ENCODE measurements at places on chromosomes 4 and X.

- no peak overlapping the region for H3K4me3 ChIP-seq
- no peaks in the 10 kb centered on the region for H3K4me1 ChIP-seq
- no peak for DNase-seq
- H3K36me3 ChIP-seq, result peaks cover 16% of the 10 kb centered on the region
- H3K27ac ChIP-seq, result no peak overlapping the region
- H3K27me3 ChIP-seq, result peaks cover 18% of the 10 kb centered on the region
Measured at GRCh38 chrX:46739736-46740135, 19.2 kb downstream of the SLC9A7 start.

GRCh38 chr4:19736968-19737756 is 514.5 kb upstream of the SLIT2 start:
- no peaks in the 10 kb centered on the region for H3K4me1 ChIP-seq
- H3K36me3 ChIP-seq, result no peaks in the 10 kb centered on the region
- DNase-seq, result no peak
- H3K27me3 ChIP-seq, result no peaks in the 10 kb centered on the region
- no peak overlapping the region for H3K27ac ChIP-seq

- no peaks in the 10 kb centered on the region for H3K4me1 ChIP-seq
- no peaks in the 10 kb centered on the region for H3K27me3 ChIP-seq
- no peak for DNase-seq
- no peak overlapping the region for H3K27ac ChIP-seq
- no peak overlapping the region for H3K4me3 ChIP-seq
Measured at GRCh38 chr4:88900432-88900831, 156.6 kb downstream of the FAM13A start.

DNA sequence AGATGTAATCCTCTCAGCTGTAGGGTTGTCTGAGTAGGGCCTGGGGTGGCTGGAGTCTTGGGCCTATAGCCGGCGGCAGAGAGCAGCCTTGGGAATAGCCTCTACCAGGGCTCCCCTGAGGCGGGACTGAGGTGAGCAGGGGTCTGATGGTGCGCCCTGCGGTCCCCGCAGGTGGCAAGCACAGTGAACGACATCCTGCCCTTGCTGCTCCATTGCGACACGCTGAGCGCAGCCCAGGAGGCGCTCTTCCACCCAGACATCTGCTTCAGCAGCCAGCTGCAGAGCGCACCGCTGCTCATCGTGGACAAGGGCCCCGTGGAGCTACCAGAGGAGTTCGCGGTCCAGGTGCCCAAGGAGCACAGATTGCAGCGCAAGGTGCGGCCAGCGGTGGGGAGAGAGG is 317.0 kb downstream of the ADGRL3 start:
- no peaks in the 10 kb centered on the region for H3K36me3 ChIP-seq
- no peaks in the 10 kb centered on the region for H3K27me3 ChIP-seq
- DNase-seq, result no peak
- no peak overlapping the region for H3K4me3 ChIP-seq

GRCh38 chrX:3181846-3182245 is 140.6 kb downstream of the ARSF start:
- no peaks in the 10 kb centered on the region for H3K27me3 ChIP-seq
- H3K4me1 ChIP-seq, result no peaks in the 10 kb centered on the region

GRCh38 chrX:70171624-70172023 is 5.7 kb upstream of the DGAT2L6 start:
- H3K27me3 ChIP-seq, result peaks cover 54% of the 10 kb centered on the region
- no peak overlapping the region for H3K4me3 ChIP-seq
- no peak for DNase-seq
- H3K27ac ChIP-seq, result no peak overlapping the region
- peaks cover 23% of the 10 kb centered on the region for H3K4me1 ChIP-seq

DNA sequence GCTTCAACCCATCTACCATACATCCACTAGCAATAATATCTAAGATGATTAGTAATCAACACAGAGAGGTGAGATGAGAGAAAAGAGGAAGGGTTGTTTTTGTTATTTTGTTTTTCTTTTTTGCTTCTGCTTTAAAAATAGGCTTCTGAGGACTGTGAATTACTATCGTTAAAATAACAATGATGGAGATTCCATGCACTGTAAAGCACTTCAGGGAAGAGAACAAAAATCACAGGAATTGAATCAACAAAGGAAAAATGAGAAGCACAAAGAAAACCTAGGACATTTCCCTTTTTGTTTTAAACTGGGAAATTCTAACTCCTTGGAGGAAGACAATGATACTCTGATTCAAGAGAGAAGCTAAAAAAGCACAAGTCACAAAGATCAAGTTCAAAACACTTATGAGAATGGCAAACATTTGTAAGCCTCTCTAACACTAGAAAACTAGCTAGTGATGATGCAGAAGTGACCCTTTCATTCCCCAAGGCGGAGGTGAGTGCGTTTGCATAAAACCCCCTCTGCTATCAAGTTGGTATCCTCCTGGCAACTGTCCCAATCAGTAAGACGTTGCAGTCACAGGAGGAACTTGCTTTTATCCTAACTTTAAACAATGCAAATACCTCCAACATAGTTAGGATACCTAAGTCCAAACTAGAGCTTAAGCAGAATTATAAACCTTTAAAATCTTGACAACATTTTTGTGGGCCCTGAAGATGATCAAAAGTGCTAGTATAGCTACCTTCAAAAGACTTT is 308.5 kb downstream of the CAMK2D start:
- DNase-seq, result no peak
- peak overlapping the region; percentile 70 for H3K27ac ChIP-seq
- no peak overlapping the region for H3K4me3 ChIP-seq
- no peaks in the 10 kb centered on the region for H3K27me3 ChIP-seq
- peaks cover 18% of the 10 kb centered on the region for H3K4me1 ChIP-seq
- peaks cover 7% of the 10 kb centered on the region for H3K36me3 ChIP-seq

- H3K4me3 ChIP-seq, result no peak overlapping the region
- peaks cover 13% of the 10 kb centered on the region for H3K36me3 ChIP-seq
- DNase-seq, result no peak
- peaks cover under 1% of the 10 kb centered on the region for H3K27me3 ChIP-seq
Measured at GRCh38 chrX:85808217-85808616, 239.1 kb downstream of the CHM start.

DNA sequence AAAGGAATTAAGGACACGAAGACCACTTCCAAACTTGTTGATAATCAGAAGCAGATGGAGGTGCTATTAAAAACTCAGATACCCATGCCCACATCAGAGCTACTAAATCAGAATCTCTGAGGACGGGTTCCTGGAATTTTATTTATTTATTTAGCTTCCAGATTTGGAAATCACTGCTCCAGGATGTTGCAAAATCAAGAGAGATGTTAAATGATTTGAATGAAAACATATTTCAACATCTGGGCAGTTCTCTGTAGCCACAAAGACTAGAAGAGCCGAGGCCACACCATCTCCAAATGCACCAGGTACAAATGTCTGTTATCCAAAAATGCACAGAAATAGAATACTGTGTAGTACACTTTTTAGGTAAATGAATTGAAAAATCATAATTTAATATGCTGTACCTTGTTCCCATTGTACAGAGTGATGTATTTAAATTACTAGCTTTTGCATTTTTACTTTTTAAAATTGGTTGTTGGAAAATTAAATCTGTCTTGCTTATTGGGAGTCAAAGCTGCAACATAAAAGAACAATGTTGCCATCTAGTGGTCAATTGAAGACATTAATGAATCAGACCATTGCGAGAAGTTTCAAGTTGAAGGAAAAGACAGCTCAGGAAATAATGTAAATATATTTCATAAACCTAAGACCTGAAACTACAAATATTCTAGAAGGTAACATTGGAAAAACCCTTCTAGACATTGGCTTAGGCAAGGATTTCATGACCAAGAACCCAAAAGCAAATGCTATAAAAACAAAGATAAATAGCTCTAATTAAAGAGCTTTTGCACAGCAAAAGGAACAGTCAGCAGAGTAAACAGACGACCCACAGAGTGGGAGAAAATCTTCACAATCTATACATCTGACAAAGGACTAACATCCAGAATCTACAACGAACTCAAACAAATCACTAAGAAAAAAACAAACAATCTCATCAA is 151.3 kb upstream of the TTC29 start:
- H3K4me3 ChIP-seq, result no peak overlapping the region
- no peak for DNase-seq
- H3K27ac ChIP-seq, result peak overlapping the region; percentile 19
- H3K27me3 ChIP-seq, result peaks cover 22% of the 10 kb centered on the region

DNA sequence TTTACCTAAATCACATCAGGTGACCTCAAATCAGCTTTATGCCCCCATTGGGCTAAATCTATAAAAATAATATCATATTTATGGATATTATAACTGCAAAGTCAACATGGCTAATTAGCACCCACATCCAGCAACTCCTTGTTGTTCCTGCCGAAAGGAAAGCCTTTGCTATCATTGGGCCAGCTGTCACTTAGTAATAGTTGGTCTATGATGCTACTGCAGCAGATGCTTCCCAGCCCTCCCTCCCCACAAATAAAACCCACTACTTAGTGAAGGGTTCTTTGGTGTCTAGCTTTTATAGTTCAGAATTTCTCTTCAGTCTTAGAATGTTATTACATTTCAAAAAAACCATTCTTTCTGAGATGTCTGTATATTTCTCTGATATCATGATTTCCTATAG is 116.9 kb upstream of the ENPEP start:
- no peak overlapping the region for H3K4me3 ChIP-seq
- peaks cover 7% of the 10 kb centered on the region for H3K27me3 ChIP-seq
- H3K4me1 ChIP-seq, result no peaks in the 10 kb centered on the region
- no peaks in the 10 kb centered on the region for H3K36me3 ChIP-seq

GRCh38 chr4:47427935-47428334 is 35.6 kb downstream of the COMMD8 start:
- no peak for DNase-seq
- H3K36me3 ChIP-seq, result no peaks in the 10 kb centered on the region
- H3K4me1 ChIP-seq, result no peaks in the 10 kb centered on the region
- peaks cover under 1% of the 10 kb centered on the region for H3K27me3 ChIP-seq
- H3K4me3 ChIP-seq, result no peak overlapping the region

DNA sequence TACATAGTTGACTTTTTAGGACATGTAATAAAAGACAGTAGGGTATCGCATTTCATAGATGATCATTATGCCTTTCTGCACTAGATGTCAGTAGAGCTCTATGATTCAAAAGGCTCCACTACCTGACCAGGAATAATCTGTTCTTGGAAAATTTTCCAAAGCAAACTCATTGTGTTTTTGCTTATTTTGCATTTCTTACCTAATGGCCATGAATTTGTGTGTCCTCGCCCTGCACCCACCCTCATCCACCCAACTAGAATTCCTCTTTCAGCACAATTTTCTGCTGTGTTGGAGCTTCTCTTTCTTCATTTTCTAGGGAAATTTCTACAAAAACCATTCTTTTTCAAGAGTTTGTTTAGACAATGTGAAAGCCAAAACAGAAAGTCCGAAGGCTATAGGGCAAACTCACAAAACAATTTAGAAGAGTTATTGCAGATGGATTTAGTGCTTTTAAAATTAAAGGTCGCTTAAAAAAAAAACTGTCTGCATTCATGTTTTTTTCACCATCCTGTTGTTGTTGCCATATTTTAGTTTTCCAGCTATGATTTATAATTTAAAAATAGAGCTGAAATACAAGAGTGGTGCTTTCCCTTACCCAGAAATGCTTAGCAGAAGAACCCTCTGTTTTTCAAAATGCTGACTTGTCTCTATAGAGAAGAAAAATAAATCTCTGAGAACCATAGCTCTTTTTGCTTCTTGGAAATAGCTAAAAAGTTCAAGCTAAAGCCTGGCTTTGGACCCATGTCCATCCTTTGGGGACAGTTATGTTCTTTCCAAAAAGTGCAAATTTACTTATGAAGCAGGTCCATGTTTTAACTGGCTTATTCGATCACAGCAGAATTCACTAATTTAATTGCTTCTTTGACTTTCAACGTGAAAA is 183.7 kb downstream of the SPATA18 start:
- no peak overlapping the region for H3K4me3 ChIP-seq
- no peak for DNase-seq
- no peaks in the 10 kb centered on the region for H3K27me3 ChIP-seq
- no peaks in the 10 kb centered on the region for H3K4me1 ChIP-seq

DNA sequence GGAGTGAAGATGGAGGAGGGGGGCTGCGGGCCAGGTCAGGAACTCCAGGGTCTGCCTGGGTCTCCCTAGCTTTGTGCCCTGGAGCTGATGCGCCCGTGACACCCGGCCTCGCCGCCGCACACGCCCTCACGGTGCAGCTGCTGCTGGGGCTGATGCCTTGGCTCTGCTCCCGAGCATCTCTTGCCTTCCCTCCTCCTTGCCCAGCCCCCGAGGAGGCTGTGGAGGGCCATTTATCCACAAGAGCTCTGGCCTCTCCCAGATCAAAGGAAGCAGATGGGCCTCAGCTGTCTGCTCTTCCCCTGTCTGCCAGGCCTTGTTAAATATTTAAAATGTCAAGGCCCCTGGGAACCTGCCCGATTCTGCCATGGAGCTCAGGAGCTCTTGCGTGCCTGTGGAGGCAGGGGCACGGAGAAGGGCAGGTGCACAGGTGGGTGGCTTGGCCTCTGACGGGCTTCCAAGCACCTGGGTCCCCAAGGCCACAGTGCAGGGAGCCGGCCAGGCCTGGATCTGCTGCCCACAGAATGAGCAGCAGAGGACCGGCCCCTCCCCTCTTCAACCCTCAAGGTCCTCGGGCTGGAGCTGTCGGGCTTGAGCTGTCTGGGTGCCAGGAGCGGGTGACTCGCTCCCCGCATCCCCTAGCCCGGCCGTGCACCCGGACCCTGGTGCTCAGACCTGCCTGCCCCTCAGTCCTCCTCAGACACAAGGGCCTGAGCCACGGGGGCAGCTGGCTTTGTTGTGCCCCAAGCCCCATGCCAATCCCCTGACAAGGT is 20.3 kb downstream of the ATP2B3 start:
- no peak for DNase-seq
- no peaks in the 10 kb centered on the region for H3K36me3 ChIP-seq
- no peaks in the 10 kb centered on the region for H3K4me1 ChIP-seq

- H3K4me1 ChIP-seq, result peaks cover 17% of the 10 kb centered on the region
- no peaks in the 10 kb centered on the region for H3K36me3 ChIP-seq
- peak overlapping the region; percentile 77 for H3K27ac ChIP-seq
- no peak for DNase-seq
- H3K27me3 ChIP-seq, result no peaks in the 10 kb centered on the region
Measured at GRCh38 chr4:95170176-95170575, 378.6 kb downstream of the UNC5C start.

DNA sequence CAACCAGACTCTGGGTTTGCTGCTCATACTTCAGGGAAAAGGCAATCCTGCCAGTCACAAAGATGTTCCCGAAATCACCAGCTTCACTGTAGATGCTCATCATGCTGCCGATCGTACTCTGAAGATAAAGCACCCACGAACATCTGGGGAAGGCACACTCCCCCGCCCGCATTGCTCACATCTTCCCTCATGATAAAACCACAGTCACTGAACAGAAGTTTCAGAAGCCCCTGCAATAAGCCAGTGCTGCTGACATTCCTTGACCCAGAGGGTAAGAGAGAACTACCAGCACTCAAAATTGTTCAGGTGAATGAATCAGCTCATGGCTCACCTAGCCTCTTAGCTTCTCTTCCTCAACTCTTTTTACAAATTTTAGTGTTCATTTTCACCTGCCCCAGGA is 43.1 kb downstream of the SRPX2 start:
- H3K27me3 ChIP-seq, result peaks cover 49% of the 10 kb centered on the region
- H3K36me3 ChIP-seq, result no peaks in the 10 kb centered on the region
- H3K4me3 ChIP-seq, result peak overlapping the region; percentile 37
- peak; percentile 17 for DNase-seq
- peaks cover 14% of the 10 kb centered on the region for H3K4me1 ChIP-seq
- H3K27ac ChIP-seq, result no peak overlapping the region
